ENCODE measurements at places on chromosomes 12 and 14.

DNA sequence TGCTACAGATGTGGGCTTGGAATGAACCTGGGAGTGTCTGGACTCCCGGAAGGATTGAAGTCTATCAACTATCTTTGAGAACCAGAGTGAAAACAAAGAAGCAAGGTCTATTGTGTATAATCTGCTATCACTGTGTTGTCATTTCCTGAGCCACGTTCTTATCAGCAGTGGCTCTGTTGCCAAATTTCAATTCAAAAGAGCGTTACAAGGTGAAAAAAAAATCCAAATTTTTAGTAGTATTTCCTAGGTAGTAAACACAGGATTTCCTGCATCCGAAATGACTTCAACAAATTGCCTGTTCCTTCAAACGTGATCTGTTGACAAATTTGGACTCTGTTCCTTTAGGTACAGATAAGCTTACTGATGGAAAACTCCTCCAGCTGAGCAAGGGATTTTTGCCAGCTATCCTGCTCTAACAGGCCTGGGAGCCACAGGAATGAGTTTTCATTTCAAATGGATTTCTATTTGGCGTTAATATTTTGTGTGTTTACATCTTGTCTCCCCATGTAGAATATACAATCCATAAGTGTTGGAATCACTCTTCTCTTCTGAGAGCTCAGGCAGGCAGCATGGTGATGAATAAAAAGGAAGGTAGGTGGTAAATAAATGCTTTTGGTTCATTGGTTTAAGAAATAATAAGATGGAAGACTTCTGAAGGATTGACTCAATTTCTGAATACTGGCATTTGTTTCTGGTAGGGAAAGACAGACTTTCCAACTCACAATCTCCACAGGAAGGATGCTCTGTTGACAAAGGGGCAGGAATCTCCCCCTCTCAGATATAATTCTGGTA is 58.5 kb downstream of the GPR135 start:
- DNase-seq: no peak

DNA sequence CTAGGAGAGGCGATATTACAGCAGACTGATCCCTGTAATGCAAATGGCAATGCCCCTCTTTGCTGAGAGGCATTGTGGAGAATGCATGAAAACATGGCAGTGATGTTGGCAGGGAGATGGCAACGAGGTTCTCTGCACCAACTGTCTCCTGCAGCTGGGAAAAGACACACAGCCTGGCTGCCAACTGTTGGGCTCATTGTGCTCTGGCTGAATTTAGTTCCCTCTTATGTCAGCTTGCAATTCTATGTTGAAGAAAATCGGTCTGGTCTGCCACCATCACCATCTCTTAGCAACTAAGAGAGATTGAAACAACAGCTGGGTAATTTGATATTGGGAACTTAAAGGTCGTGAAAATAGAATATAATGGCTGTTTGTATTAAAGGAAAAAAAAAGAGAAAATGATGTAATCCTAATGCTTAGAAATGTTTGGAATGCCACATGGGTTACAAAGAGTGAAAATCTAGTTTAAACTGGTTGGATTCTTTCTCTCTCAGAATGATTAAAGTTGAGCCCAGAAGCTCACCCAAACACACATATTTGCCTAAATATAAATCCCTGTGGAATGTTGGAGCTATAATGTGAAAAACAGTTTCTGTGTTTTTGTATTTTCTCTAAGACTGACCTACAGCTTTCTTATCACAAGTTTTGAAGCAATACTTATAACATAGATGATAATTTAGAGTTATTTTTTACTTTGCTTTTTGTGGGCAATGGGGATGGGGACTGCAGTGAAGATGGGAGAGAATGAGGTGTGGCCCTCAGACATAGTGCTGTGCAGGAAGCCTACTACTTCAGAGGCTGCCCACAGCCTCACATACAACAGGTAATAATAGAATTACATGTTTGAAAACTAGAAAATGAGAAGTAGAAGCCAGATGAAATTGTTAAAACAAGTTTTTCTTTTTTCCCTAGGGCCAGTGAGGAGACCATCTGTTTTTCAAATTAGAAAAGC is 143.7 kb downstream of the AKAP6 start:
- no peak for DNase-seq

- DNase-seq: no peak
These were observed 302.7 kb downstream of the CEP128 start for GRCh38 chr14:80638620-80639515.

- DNase-seq: no peak
These were observed 20.3 kb downstream of the SYNE3 start for GRCh38 chr14:95496111-95496681.
